ENCODE measurements at places on chromosomes 13 and 19. TPM values are rescaled to one million over a fixed set of nuclear protein-coding genes. Genes with fewer than 3 reads are reported as not detected.

TLE6 gene
- polyA plus RNA-seq, result 0.24 TPM

PABPC3 gene
- 0.27 TPM for polyA plus RNA-seq

DNA sequence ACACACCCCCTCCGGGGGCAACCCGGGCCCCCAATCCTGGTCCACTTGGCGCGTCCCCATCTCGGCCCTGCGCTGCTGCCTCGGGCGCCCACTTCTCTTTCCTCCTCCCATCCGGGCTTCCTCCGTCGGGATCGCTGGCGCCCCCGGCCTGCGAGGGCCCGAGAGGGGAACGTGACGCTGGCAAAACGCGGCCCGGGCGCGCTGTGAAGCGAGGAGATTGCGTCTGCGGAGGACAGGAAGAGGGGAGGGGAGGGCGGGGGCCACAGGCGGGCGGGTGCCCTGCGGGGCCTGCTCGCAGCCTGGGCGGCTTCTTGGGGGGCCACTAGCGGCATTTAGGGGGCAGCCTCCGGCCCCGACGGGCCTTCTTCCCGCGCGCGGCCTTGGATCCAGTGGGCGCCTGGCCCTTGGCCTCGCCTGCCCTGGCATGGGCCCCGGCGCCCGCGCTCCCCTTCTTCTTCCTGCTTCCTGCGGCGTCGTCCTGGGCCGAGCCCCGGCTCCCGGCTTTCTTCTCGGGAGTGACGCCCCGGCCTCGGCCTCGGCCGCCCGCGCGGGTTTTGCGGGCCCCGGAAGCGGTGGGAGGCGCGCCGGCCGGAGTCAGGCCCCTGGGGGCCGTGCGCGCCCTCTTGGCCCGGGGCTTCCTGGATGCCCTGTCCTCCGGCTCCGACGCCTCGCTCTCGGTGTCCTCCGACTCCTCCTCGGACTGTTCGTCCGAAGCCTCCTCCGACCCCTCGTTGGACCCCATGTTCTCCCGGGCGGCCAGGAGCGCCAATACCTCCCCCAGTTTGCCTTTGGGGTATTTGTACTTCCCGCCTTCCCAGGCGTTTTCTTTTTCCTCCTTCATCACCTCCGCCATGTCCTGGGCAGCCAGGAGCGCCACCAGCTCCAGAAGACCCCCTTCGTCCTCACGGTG lies 2.2 kb downstream of the PNMA8B start:
- DNase-seq, result no peak

DNA sequence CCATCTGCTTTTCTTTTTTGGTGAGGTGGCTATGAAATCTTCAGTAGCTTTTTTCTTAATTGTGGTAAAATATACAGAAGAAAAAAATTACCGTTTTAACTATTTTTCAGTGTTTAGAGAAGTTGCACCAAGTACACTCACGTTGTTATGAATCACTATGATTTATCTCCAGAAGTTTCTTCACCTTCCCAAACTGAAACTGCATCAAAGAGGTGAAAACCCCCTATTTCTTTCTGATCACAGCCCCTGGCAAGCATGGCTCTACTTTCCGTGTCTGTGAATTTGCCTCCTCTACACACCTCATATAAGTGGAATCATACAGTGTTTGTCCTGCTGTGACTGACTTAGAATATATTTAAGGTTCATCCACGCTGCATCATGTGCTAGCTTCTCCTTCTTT lies 15.6 kb upstream of the SIGLEC10 start:
- no peak for DNase-seq

DNA sequence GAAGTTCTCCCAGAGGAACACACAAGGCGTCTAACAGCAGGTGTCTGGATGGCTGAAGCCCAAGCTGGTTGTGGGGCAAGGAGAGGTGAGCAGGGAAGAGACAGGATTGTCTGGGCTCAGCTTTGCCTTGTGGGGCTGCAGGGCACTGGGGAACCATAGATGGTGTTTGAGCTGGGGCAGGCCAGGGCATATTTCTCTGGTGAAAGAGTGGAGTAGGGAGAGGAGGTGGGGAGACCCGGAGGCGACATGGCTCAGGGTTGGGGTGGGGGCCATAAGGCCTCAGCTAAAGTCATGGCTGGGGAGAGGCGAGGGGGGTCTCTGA lies 5.4 kb upstream of the PALM start:
- DNase-seq, result no peak

DNA sequence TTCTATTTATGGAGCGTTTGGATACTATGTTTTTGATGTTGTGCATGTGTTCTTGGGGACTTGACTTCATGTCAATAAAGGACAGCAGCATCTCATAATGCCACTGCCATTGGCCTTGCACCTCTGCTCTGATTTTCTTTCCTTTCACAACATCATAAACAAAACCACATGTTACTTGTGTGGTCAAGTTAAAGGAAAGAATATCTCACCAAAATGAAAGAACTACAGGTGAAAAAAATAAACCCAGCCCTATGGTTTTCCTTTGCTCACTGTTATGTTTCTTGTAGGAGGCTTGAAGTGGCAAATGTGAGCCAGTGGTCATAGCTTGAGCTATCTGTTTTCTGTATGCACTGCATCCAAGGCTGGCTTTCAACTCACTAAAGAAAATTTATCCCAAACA lies 240.4 kb downstream of the KCNRG start:
- DNase-seq, result peak; percentile 20

GRCh38 chr19:8088752-8089663 lies 36.4 kb downstream of the CCL25 start:
- no peak for DNase-seq

DNA sequence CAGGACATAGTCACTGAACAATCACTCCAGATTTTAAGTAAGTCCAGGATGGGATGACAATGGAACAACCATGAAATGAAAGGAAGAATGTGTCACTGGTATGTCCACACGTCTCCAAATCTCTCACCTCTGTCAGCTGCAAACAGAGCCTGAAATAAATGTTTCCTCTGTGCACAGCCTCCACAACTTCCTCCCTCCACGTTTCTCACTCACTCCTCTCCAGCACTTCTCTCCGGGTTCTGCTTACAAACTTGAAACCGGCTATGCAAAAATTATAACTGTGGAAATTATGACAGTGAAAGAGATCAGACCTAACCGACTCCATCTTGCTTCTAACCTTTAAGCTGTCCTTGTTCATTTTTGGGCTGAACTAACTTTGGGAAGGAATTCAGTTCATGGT lies 35.0 kb upstream of the ALOX5AP start:
- no peak for DNase-seq

DNA sequence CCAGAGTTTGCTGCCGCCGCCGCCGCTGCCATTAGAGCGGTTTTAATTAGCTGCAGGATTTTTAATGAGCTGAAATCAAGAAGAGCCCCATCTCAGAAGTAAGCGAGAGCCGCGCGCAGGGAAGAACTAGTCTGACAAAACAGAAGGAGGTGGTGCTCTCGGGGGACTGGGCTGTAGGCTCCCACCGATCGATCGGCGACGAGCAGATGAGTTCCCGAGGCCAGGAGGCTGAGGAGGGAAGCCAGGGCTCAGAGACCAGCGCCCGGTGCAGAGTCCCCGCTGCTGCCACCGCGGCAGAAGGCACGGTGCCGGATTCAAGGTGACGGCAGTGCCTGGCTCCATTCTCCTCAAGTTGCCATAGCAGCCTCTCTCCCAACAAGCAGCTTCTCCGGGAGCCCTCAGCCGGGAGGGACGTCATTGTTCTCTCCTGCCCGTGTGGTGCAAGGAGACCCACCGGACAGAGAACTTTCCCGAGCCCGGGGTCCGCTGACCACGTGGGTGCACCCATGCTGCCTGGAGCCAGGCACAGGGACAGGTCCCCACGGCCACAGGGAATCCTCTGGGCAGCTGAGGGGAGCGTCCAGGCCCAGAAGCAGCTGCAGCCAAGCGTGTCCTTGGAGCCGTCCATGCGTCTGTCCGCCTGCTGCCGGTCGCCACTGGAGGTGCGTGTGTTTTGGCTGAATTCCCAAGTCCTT lies 62.9 kb downstream of the CHST8 start:
- DNase-seq, result no peak

- peak; percentile 23 for DNase-seq
Measured at GRCh38 chr13:29369060-29369743, 226.3 kb downstream of the SLC7A1 start.

GRCh38 chr19:33379151-33379829 lies 5.8 kb downstream of the CEBPG start:
- no peak for DNase-seq

- DNase-seq, result no peak
Measured at GRCh38 chr19:55451965-55452748, 9.1 kb upstream of the SHISA7 start.

DNA sequence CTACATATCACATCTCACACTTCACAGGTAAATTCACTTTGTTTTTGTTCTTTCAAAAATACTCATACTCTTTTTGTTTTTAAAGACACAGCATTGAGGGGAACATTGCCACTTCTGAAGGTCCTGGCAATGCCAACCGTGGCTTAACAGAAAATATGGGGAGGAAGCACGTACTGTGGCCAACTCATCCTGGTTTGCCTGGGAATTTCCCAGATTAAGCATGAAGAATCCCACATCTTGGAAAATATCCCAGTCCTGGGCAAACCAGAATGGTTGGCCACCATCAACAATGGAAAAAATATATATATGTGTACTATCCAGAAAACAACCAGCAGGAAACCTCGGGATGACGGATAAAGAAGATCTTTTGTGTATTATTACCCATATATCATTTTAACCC lies 1032.2 kb upstream of the SLC10A2 start:
- DNase-seq, result no peak

CEACAM4 gene
- polyA plus RNA-seq, result not detected

DNA sequence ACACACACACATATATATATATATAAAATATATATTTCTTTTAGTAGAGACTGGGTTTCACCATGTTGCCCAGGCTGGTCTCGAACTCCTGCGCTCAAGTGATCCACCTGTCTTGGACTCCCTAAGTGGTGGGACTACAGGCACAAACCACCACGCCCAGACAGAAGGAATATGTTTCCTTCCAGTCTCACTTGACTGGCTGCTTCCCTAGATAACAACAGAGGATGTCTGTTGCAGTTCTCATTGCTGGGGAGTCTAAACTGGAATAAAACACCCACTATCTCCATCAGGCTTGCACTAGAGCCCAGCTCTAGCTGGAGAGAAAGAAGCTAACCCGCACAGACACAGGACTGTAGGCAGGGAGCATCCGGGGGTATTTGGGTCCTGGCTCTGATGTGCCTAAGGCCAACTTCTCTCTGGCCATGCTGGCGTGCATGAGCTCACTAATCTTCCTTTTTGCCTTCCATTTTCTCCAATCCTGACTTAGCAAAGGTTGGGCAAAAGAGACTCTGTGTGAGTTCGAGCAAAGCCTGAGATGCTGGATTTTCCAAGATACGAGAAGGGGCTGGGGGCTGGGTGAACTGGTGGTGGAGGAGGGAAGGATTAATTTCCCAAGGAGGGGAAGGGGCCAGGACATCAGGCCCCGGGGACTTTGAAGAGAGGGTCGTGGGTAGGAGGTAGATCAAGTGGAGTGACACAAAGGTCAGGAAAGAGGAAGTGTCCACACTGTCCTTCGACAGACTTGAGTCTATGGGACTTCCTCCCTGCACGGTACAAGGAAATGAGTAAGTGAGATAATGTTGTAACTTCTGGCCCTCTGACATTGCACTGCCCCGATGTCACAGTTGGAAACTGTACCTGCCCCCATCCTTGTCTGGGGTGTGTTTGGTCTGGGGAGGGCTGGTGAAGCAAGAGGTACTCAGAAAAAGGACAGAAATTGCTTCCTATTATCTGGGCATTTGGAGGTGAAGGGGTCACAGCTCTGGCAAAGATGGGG lies 22.5 kb upstream of the ALOX5AP start:
- no peak for DNase-seq

DNA sequence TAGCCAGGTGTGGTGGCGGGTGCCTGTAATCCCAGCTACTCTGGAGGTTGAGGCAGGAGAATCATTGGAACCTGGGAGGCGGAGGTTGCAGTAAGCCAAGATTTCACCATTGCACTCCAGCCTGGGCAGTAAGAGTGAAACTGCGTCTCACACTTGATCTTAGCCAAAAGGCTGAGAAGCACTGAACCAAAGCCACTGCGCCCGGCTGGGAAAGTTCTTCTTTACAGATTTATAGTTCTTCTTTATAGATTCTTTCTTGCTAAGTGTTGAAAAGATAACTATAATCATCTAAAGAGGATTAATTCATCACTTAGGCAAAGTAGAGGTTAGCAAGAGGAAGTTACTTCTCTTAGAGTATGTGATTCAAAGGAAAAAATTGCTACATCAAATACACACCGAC lies 11.1 kb downstream of the ZNF417 start:
- DNase-seq, result no peak

DNA sequence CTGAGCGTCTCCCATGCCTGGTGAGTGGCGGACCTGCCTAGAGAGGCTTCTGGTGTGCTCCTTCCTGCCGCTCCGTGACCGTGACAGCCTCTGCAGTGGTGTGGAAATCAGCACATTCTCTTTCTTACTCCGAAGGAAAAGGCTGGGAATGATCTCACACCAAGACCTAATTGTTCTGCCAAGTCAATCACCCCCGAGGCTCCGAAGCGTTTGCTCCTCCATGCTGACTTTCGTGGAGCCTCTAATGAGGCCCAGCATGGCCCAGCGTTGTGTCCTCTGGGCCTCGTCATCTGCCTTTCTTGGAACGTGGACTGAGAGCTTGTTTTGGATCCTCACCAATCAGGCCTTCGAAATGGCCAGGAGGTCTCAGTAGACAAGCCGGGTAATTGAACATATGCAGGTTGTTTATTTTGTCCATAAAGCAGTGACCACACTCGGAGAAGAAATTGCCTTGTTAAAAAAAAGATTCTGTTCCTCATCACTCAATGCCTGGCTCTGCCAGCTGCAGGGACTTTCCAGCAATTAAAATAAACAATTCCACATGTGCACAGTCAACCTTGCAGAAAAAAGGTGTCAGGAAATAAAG lies 107.1 kb downstream of the UBL3 start:
- peak; percentile 57 for DNase-seq

DNA sequence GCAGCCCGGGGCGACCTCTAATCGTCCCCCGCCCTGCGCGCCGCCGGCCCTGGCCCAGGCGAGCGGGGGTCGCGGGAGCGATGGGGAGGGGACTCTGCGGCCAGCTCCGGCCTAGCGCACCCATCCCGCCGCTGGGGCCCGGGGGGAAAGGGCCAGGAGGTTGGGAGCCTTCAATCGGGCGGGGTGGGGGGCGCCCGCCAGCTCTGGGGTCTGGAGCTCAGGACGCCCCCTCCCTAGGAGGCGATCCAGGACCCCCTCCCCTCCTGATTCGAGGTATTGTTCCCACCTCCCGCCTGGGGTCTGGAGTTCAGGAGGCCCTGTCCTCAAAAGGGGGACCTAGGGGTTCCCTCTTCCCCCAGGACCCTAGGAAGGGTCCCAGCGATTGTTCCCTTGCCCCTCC lies 430 bp downstream of the ZNF358 start:
- DNase-seq, result no peak

NLRP11 gene
- polyA plus RNA-seq, result not detected

DNA sequence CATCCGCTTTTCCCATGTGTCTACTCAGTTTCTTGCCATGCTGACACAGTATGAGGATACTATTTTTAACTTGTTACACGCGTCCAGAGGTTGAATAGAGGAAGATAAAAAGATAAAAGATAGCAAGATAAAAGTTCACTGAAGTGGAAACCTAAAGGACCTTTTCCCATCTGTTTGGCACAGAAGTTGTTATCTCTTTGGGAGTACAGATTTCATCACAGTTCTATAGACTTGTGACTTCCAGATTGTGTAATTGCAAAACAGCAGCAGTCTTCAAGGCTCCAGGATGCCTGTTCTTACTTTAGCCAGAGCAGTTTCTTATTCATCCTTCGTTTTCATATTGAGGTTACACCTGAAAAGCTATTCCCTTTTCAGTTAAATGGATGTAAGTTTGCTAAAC lies 369.2 kb downstream of the GPC5 start:
- DNase-seq, result peak; percentile 22

Measured in fibroblast of lung (primary cell).